ENCODE measurements at places on chromosomes 4 and X.

GRCh38 chr4:3107691-3108121 lies 33.2 kb downstream of the HTT start:
- no peaks in the 10 kb centered on the region for H3K27me3 ChIP-seq
- H3K36me3 ChIP-seq, result peaks cover 35% of the 10 kb centered on the region
- H3K4me3 ChIP-seq, result no peak overlapping the region

- no peaks in the 10 kb centered on the region for H3K4me1 ChIP-seq
- no peak overlapping the region for H3K4me3 ChIP-seq
- H3K27me3 ChIP-seq, result no peaks in the 10 kb centered on the region
- H3K27ac ChIP-seq, result no peak overlapping the region
Observed at GRCh38 chr4:140003876-140004548, 150.0 kb downstream of the MAML3 start.

DNA sequence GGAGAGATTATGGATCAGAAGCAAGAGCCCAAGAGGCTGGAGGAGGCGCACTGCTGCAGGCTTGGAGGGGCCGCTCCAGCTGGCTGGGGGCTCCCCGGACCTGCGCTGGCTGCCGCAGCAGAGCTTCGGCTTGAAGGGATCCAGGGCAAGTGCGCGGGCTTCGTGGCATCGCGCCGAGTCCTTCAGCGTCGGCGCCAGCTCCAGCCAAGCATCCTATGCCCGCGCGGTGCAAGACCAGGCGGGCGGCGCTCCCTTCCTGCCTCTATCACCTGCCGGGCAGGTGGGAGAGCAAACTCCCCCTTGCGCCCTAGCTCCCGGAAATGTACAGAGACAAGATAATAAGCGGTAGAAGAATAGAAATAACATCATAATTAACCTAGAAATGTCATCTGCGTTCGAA lies 10.5 kb upstream of the UCP1 start:
- DNase-seq, result no peak
- H3K4me1 ChIP-seq, result peaks cover 2% of the 10 kb centered on the region
- H3K36me3 ChIP-seq, result no peaks in the 10 kb centered on the region

DNA sequence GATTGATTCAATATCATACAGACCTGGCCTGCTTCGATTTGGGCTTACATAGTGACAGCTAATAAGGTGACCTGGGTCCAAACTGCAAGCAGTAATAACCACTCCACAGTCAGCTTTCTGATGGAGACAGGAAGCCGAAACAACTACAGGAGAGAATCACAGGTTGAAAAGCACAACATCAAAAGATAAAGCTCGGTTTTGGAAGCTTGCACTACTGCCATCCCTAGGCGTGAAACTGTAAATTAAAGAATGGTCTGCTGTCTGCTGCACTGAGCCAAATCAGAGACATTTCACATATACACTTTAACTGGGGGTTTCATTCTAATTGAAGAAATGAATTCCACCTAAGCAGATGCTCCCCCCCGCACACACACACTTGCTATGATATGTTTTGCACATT lies 116.3 kb downstream of the DHX15 start:
- no peak for DNase-seq
- H3K27me3 ChIP-seq, result peaks cover 72% of the 10 kb centered on the region
- no peak overlapping the region for H3K4me3 ChIP-seq
- peaks cover 22% of the 10 kb centered on the region for H3K4me1 ChIP-seq
- H3K27ac ChIP-seq, result no peak overlapping the region

GRCh38 chr4:165351359-165352130 lies 24.1 kb downstream of the MSMO1 start:
- no peak overlapping the region for H3K27ac ChIP-seq
- H3K4me3 ChIP-seq, result no peak overlapping the region
- H3K4me1 ChIP-seq, result no peaks in the 10 kb centered on the region
- no peak for DNase-seq

GRCh38 chr4:156401371-156401770 lies 447.7 kb upstream of the CTSO start:
- no peak for DNase-seq
- H3K27ac ChIP-seq, result no peak overlapping the region
- H3K4me3 ChIP-seq, result no peak overlapping the region
- H3K36me3 ChIP-seq, result no peaks in the 10 kb centered on the region

GRCh38 chr4:141131723-141132071 lies 1.6 kb downstream of the RNF150 start:
- no peak overlapping the region for H3K27ac ChIP-seq
- H3K27me3 ChIP-seq, result peaks cover 60% of the 10 kb centered on the region
- peaks cover 5% of the 10 kb centered on the region for H3K4me1 ChIP-seq
- DNase-seq, result no peak

DNA sequence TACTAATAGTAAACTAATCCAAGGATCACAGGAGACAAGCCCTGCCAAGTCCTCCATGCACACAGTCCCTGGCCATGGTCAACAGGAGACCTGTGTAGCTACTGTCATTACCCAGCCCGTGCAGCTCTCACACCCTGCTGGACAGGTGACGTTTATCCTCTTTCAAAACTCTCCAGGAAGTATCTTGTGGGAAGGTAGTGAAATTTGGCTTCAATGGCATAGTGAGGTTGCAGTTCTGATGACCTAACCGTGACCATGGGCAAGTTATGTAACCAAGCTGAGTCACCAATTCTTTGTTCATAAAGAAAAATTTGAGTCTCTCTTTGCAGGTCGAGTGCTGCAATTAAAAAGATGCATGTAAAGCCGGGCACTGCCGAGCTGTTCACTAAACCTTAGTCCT lies 11.3 kb upstream of the SLC2A9 start:
- peaks cover 10% of the 10 kb centered on the region for H3K4me1 ChIP-seq
- peaks cover 2% of the 10 kb centered on the region for H3K27me3 ChIP-seq
- DNase-seq, result no peak
- no peak overlapping the region for H3K4me3 ChIP-seq

DNA sequence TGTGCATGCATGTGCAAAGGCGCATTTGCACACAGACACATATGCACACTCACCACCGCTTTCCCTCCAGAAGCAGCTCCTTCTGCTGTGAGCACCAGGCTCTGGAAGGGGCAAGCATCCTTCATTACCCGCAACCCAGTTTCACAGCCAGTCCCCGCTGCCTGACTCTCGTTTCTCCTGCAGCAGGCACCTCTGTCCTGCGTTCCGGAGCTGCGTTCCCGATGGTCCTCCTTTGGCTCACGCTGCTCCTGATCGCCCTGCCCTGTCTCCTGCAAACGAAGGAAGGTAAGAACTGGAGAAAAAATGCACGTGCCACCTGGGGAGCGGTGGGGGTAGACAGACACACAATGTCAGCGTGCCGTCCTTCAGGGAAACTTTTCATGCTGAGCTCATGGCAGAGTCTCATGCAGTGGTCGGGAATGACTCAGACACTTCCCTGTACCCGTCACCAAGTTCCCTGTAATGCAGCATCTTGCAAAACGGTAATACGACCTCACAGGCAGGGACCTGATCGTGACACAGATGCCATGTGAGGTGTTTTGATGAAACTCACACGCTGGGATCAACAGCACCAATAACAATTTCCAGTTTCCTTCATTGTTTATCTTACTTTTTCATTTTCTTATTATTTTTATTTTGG lies 5.1 kb downstream of the IL3RA start:
- H3K27me3 ChIP-seq, result peaks cover 8% of the 10 kb centered on the region
- H3K27ac ChIP-seq, result no peak overlapping the region
- no peak for DNase-seq

- H3K27me3 ChIP-seq, result no peaks in the 10 kb centered on the region
- no peak for DNase-seq
- peaks cover 20% of the 10 kb centered on the region for H3K4me1 ChIP-seq
- peaks cover 2% of the 10 kb centered on the region for H3K36me3 ChIP-seq
- H3K27ac ChIP-seq, result no peak within 1 kb of the TSS
- H3K4me3 ChIP-seq, result no peak within 1 kb of the TSS
Observed at GRCh38 chr4:15427701-15428100, at the start of gene C1QTNF7. C1QTNF7 (plus strand) TSS chr4:15428033; CDS start chr4:15435744, 7,711 bp downstream.

DNA sequence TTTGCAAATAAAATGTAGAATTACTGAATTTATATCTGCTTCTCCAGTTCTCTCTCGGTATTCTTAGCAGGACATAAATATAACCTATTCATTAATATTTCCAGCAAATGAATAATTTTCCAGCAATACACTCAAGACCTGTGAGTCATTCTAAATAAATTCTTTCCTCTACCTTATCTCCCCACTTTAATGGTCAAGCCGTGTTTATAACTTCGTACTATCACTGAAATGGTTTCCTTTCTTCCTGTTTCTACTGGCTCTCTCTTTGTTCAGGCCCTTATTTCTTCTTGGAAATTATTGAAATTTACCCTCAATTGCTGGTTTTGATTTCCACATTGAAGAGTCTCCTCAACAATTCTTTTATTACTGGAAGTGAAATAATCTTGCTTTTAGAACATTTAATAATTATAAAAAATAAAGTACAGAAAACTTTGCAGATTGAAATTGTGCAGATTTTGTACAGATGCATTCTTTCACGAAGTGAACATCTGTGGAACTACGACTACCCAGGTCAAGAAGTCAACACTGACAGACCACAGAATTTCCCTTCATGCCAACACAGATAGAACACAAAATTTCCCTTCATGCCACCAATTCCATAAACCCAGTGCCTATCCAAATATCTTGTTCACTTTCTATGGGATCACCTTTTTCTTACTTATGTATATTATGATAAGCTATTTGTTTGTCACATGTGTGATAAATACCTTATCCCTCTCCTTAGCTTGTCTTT lies 205.7 kb downstream of the FAT4 start:
- no peaks in the 10 kb centered on the region for H3K36me3 ChIP-seq
- no peak overlapping the region for H3K4me3 ChIP-seq
- no peaks in the 10 kb centered on the region for H3K27me3 ChIP-seq
- DNase-seq, result no peak
- no peaks in the 10 kb centered on the region for H3K4me1 ChIP-seq
- no peak overlapping the region for H3K27ac ChIP-seq

- H3K27me3 ChIP-seq, result no peaks in the 10 kb centered on the region
- no peak for DNase-seq
- peaks cover 8% of the 10 kb centered on the region for H3K4me1 ChIP-seq
- H3K27ac ChIP-seq, result no peak overlapping the region
- peaks cover 29% of the 10 kb centered on the region for H3K36me3 ChIP-seq
Observed at GRCh38 chrX:77595848-77596247, 148.7 kb downstream of the FGF16 start.

- no peak for DNase-seq
- H3K4me1 ChIP-seq, result no peaks in the 10 kb centered on the region
- H3K27ac ChIP-seq, result no peak overlapping the region
- no peaks in the 10 kb centered on the region for H3K27me3 ChIP-seq
- no peaks in the 10 kb centered on the region for H3K36me3 ChIP-seq
Observed at GRCh38 chrX:105460376-105460775, 239.9 kb upstream of the TEX13A start.

DNA sequence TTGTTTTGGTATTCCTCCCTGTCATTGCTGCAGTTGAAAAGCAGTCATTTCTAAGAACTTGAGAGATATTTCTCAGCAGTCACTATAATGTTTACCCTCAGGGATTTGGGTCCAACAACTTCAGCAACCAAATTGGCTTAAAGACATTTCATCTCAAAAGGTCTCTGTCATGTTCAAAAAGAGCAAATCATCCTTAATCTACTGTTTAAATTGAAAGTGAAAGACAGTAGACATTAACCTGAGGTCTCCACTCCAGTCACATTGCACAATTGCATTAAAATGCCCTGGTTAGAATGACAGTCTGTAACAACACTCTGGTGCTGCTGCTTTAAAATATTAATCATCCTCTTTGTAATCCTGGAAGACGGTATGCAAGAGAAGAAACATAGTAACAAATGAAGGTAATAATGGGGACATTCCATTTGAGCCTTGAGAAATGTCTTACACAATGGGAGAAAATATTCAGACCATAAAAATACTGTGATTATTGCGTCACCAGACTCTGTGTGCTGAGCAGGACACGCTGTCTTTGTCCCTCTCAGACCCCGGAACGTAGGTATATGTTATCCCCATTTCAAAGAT lies 90.2 kb upstream of the UNC5C start:
- no peak overlapping the region for H3K4me3 ChIP-seq
- no peak for DNase-seq
- H3K4me1 ChIP-seq, result no peaks in the 10 kb centered on the region
- H3K27ac ChIP-seq, result no peak overlapping the region
- H3K27me3 ChIP-seq, result no peaks in the 10 kb centered on the region

DNA sequence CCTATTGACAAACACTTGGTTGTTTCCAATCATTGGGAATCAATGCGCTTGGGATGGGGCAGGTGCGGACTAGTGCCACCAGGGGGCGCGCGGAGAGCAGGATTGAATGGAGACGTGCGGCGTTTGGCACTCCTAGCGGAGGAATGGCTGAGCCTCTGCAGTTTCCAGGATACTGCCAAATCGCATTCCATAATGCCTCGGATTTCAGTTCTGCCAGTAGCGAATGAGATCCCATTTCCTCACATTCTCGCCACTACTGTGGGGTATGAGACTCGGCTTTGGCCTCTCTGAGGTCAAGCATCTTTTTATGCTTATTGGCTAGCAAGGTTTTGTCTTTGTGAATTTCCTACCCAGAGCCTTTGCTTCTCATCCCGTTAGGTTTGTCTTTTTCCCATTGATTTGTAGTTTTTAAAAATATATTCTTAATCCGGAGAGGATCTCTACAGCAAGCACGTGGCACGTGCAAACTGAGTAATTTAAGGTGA lies 28.7 kb downstream of the CLDN34 start:
- DNase-seq, result peak; percentile 78
- H3K4me1 ChIP-seq, result peaks cover 21% of the 10 kb centered on the region
- no peaks in the 10 kb centered on the region for H3K36me3 ChIP-seq
- no peak overlapping the region for H3K4me3 ChIP-seq
- H3K27me3 ChIP-seq, result no peaks in the 10 kb centered on the region

GRCh38 chr4:55386073-55386472 lies 9.7 kb upstream of the TMEM165 start:
- no peak for DNase-seq
- peaks cover 4% of the 10 kb centered on the region for H3K27me3 ChIP-seq
- no peaks in the 10 kb centered on the region for H3K36me3 ChIP-seq
- H3K4me1 ChIP-seq, result peaks cover 30% of the 10 kb centered on the region
- H3K27ac ChIP-seq, result no peak overlapping the region

DNA sequence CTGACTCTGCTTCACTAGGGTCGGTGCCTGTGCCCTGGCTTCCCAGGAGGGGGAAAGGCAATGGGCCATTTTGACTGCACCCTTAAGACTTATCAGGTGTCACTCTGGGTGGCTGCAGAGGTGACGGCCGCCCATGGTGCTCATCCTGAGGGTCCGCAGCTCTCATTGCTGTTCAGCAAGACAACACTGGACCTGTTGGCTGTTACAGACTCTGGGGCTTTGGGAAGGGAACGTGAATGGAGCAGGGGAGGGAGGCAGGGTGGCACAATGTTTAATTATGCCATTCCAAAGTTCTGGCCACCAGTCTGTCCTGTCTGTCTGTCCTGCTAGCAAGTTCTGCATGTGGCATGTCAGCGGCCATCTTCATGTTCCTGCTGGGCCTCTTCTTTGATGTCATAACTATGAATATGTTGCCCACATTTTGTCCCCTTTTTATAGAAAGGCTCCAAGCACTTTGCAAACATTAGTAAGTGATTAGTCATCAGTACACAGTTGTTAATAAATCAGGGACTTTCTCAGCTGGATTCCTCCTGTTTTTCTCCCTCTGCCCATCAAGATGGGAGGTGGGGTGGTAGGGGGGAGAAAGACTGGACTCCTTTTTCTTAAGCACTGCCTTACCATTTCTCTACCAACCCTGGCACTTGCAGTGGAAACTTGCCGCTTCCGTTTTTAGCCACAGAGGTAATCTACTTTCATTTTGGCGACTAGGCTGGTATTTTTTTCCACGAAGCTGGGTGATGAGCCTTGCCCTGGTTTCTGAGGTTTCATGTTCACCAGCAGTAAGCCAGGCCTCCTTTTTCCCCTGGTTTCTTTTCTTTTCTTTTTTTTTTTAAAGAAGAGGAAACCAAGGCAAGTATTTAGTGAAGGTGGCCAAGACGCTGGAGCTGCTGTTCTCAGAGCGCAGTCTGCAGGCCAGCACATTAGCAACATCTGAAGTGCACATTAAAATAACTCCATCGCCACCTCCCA lies 88.6 kb upstream of the TRIM2 start:
- H3K4me1 ChIP-seq, result peaks cover 7% of the 10 kb centered on the region
- no peak overlapping the region for H3K27ac ChIP-seq
